ENCODE measurements at places on chromosomes 4 and X.

DNA sequence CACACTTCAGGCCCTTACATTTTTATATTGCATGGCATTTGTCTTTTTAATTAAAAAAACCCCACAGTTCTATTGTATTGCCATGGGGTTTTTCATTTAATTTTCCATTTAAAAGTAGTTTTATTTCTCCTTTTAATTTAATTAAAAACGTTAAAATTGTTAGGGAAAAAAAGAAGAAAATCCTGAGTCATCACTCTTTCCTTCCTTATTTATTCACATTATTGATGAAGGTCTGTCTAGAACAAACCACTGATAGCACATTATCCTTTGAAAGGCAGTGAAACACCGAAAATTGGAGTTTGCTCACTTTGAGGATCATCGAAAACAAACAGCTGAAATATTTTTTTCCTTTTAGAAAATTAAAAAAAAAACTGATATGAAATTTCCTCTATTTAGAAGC is 759.7 kb upstream of the MAGEB2 start:
- DNase-seq = no peak

GRCh38 chr4:94216394-94216793 is 8.7 kb downstream of the SMARCAD1 start:
- no peak for DNase-seq

- DNase-seq = no peak
These were observed 71.3 kb upstream of the STS start for GRCh38 chrX:7076245-7076661.

GRCh38 chr4:109296527-109296926 is 5.9 kb downstream of the COL25A1 start:
- DNase-seq = no peak

- no peak for DNase-seq
These were observed 21.1 kb downstream of the SLC25A53 start for GRCh38 chrX:104135677-104136076.

DNA sequence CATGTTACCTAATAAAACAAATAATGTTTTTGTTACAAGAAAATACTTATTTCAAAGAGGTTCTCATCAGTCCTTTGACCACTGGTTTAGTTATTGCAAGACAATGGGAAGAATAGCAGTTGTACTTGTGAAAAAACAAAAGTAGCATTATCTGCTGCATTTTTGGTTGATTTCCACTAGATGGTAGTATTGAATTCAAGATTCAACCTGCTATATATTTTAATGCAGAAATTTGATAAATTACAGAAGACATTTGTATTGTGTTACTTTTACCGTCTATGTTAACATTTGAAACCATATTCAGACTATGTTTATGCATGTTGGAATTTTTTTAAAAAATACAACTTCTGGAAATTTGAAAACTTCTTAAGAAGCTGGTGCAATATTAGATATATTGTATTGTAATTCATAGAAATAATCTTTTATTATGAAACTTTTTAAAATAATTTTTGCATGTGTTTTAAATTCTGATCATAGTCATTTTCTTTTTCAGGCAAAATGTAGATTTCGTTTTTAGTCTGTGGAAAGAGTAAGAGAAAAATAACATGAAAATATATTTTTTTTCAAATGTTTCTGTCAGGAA is 56.4 kb downstream of the SPCS3 start:
- no peak for DNase-seq

DNA sequence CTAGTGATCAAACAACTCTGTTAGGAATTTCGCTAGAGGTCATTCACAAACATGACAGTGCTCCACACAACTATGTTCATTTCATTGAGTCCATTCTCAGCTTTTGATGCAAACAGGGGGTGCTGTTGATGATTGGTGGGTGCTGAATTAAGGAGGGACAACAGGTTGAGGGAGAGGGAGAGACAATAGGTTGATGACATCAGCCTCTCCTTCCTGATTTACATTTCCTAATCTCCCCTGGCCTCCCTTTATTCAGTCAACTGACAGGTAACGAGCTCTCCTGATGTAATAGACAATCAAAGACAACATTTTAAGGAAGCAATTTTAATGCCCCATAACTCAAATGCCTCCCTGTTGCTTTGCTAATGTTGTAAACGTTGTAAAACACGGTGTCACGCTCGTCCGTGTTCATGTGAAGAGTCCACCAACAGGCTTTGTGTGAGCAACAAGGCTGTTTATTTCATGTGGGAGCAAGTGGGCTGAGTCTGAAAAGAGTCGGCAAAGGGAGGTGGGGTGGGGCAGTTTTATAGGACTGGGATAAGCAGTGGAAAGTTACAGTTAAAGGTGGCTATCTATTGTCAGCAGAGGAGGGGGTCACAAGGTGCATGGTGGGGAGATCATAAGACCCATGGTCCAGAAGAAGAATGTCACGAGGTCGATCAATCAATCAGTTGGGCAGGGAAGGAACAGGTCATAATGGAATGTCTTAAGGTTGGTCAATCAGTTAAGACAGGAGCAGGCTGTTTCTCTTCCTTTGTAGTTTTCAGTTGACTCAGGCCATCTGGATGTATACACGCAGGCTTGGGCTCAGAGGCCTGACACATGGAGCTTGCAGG is 4.8 kb upstream of the GAR1 start:
- DNase-seq = no peak

DNA sequence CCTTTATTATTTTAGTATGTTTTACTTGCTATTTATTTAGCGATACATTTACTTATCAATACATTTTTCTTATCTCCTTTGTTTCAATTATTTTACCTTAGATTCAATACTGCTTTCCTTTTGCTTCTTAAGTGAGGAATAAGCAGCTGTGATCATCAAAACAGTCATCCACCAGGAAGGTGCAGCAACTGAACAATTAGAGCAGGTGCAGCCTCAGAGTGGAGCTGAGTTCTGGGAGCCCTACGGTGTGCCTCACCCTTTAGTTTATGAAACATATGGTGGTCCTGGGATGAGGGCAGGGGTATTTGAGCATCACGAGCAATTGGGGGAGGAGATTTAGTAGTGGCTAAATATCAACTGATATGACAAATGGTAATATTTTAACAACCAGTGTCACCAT is 111.0 kb downstream of the FRYL start:
- no peak for DNase-seq

- DNase-seq = no peak
These were observed 1539.0 kb upstream of the IGFBP7 start for GRCh38 chr4:58649226-58649625.

DNA sequence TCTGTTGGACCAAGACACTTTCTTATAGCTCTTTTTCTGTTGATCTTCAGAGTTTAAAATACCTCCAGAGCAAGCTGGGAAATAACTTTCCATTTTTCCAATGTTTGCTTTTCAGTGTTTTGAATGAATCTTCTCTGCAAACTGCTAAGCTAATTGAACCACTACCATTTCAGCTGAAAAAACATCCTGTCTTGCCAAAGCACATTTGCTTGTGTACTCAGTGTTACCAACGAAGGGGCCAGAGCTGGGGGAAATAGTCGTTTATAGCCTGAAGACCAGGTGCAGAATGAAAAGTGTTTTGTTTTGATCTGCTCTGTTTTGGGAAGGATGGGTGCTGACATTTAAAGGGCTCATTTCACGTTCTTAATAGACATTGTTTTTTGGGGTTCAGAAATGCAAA is 88.4 kb upstream of the CLNK start:
- DNase-seq = no peak

- DNase-seq = no peak
These were observed 210.7 kb upstream of the EOLA2 start for GRCh38 chrX:150148749-150149672.
